ENCODE measurements at places on chromosomes 3 and 15. TPM values are rescaled to one million over a fixed set of nuclear protein-coding genes. Genes with fewer than 3 reads are reported as not detected.

The SEMA3B gene
- 27.0 TPM for total RNA-seq

The KY gene
- total RNA-seq: 0.65 TPM

The STOML1 gene
- total RNA-seq: 23.2 TPM

The JMJD7 gene
- total RNA-seq: 6.6 TPM

The SPINT1 gene
- total RNA-seq: 144 TPM

The CTXN2 gene
- total RNA-seq: 0.05 TPM

The PPP1R14D gene
- not detected for total RNA-seq

The CIB2 gene
- 8.2 TPM for total RNA-seq

- peak; percentile 8 for DNase-seq
These were observed 28.9 kb downstream of the TLNRD1 start for GRCh38 chr15:81029414-81030300.

DNA sequence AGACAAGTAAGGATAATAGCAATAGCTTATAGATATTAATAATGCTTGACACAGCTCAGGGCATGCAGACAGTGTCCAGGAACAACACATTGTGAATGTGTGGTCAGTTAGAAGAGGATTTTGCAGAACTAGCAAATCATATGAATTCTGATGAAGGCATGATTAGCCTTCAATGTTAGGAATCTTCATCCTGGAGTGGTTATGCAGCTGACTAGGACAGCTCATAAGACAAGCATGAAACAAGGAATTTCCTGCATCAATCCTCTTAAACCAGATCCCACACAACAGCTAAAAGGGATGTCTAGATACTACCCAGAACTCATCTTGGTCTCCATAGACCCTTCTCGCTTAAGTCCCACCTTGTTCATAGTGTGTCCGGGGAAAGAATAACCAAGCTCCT is 499.0 kb upstream of the ATP11B start:
- peak; percentile 69 for DNase-seq

GRCh38 chr3:186996356-186996755 is 66.0 kb downstream of the ST6GAL1 start:
- DNase-seq: no peak

DNA sequence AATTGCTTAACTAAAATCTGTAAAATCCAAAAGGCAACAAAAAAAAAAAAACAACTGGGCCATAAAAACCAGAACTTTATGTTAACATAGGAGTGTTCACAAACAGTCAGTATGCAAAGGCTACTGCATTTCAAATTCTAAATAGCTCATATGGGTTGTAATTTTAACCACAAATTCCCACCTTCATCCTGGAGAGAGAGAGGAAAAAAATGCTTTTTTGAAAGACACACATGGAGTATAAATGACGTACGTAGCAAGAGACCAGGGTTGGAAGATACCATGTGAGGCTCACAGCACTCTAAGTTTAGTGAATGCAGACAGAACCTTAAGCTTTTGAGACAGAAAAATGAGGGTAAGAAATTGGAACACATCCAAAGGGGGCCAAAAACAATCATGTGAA is 115.9 kb downstream of the FMN1 start:
- DNase-seq: no peak

GRCh38 chr15:88014454-88015160 is 241.9 kb downstream of the NTRK3 start:
- no peak for DNase-seq

GRCh38 chr3:94912656-94913055 is 849.8 kb downstream of the NSUN3 start:
- no peak for DNase-seq

DNA sequence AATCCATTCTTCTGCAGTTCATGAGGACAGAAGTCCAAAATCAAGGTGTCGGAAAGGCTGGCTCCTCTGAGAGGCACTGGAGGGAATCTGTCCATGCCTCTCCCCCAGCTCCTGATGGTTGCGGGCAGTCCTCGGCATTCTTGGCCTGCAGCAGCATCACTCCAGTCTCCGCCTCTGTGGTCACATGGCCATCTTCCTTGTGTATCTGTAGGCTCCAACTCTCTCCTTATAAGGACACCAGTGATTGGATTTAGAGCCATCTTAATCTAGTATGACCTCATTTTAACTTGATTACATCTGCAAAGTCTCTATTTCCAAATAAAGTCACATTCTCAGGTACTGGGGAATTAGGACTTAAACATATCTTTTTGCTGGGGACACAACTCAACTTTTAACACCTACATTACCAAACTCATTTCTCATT is 56.0 kb upstream of the FLNB start:
- peak; percentile 93 for DNase-seq

- peak; percentile 35 for DNase-seq
These were observed 88.3 kb upstream of the ACP3 start for GRCh38 chr3:132228923-132229322.

- DNase-seq: no peak
These were observed 3.3 kb upstream of the TAMM41 start for GRCh38 chr3:11850003-11850402.

- DNase-seq: no peak
These were observed 17.7 kb downstream of the MCCC1 start for GRCh38 chr3:183081459-183082183.

- DNase-seq: no peak
These were observed 201.6 kb downstream of the THSD4 start for GRCh38 chr15:71316911-71317310.

DNA sequence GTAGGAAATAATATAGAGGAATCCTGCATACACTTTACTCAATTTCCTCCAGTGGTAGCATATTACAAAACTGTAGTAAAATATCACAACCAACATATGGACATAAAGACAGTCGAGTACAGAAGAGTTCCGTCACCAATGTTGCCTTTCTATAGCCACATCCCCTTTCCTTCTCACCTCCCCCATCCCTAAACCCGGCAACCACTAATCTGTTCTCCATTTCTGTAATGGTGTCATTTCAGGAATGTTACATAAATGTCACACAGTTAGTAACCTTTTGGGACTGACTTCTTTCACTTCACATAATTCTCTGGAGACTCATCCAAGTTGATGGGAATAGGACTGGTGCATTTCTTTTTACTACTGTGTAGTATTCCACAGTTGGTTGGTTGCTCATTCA is 41.4 kb upstream of the ATG7 start:
- no peak for DNase-seq

Measured in renal cortical epithelial cell (primary cell).